GM04503 (cell line): ENCODE measurements at places on chromosomes 3 and 15.

DNA sequence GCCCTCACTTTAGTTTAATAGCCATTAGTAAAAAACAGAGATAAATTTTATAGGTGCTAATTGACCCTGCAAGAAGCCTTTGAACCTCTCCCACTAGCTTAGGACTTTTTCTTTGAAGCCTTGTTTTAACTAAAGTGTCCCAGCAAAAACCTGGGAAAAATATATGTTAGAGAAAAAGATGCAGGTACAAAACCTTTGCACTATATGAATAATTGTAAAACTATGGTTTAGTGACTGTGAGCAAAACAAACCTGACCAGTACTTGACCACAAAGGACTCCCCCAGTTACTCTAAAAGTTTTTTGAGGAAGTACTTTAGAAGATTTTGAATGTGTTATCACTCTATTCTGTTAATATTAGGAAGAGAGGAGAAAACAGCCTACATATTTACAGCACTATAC is 123.3 kb upstream of the TP63 start:
- DNase-seq, result no peak

DNA sequence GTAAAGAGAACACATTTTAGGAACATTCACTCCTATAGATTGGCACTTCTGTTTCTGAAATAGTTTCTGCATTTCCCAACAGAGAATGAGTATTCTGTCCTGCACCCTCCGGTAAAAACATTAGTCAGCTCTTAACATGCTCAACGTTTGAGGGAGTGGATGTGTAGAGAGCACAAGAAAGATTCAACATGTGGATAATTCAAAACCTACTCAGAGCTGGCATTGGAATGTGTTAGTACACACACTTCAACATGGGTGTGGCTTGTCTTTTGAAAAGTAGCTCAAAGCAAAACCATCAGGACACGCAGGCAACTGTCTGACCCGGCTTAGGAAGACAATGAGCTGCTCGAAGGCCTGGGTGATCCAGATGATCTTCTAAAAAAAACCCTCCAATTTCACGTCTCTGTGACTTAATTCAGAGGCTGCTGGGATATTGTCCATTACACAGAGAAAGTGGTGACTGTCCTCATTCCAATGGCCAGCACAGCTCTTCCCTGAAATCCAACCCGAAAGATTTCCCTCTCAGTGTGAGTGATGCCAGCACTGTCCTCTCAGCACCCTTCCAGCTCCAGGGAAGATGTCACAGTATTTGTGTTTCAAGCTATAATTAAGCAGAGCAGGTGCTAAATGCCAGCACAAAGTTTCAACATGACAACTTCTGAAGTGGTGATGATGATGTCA is 18.1 kb downstream of the FBN1 start:
- DNase-seq, result peak; percentile 65

DNA sequence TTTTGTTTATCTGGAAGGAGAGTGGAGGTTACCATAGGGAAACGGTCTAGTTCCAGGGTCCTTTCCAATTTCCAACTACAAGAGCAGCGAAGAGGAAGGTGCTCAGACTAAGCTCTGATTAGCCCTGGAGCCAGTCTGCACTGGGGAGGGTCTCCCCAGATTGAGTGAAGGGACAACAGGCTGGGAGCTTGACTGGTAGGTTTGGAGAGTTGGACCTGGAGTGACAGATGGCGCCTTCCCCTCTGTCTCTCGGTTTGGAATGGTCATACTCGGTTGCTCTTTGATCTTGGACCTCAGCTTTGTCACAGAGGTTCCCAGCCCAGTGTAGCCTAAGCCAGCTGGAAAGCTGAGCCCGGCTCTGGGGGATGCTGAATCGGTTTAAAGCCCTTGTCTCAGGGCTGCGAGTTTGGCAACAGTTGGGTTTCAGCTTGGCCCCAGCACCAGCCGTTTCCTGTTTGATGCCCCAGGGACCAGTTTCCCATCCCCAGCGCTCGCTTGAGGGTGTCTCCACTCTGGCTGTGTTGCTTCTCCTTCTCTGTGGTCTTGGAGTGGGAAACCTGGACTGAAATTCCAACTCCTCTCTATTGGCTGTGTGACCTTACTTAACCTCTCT is 53.1 kb upstream of the ULK4 start:
- DNase-seq, result no peak

DNA sequence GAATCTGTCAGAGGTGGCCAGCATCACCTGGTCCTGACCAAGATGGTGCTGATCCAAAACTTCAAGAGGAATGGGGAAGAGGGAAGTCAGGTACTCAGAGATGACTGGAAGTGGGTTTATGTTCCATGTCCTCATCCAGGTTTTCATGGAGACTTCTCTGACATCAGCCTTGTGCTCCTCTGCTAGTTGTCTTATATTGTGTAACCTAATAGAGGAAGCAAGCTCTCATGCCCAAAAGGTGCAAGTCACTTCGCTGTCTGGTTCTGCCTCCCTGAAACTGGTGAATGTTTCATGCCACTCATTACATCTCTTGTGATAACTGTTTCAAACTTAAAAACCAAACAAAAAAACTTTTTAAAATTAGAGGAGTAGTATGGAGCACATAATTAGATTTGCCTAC is 127.2 kb upstream of the MANF start:
- DNase-seq, result no peak

GRCh38 chr15:90062462-90062932 is 39.8 kb downstream of the IDH2 start:
- DNase-seq, result no peak

- DNase-seq, result no peak
Measured at GRCh38 chr3:136120373-136121348, 75.5 kb downstream of the MSL2 start.

- DNase-seq, result no peak
Measured at GRCh38 chr15:55989383-55989782, 4.0 kb downstream of the NEDD4 start.

GRCh38 chr15:98263787-98264186 is 303.3 kb downstream of the ARRDC4 start:
- DNase-seq, result no peak

DNA sequence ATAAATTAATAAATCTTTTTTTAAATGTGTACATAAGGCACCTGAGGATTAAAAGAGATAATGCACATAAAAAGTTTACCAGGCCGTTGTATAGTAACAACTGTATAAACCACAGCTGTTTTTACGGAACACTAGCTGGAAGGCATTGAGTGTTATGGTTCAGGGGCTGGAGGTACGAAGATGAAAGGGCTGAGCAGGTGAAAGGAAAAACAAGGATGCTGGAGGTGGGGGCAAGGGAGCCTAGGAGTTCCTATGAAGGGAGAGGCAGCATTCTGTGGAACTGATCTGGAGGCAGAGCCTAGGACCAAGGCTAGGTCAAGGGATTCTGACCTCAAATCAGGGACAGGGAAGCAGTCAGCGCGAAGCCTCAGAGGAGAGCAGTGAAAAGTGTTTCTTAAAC is 8.0 kb downstream of the SEMA5B start:
- DNase-seq, result no peak

DNA sequence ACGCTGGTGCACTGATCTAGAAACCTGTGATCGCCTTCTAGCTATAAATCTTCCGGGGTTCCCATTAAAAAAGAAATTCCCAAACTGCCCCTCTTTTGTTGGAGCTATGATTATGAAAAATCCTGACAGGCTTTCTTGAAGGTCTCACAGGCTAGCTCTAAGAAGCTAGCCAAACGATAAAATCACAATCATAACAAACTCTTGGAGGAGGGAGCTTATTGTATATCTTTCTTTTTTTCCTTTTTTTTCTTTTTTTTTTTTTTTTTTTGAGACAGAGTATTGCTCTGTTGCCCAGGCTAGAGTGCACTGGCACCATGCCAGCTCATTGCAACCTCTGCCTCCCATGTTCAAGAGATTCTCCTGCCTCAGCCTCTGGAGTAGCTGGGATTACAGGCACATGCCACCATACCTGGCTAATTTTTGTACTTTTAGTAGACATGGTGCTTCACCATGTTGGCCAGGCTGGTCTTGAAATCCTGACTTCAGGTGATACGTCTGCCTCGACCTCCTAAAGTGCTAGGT is 72.0 kb downstream of the MYO1E start:
- DNase-seq, result no peak

DNA sequence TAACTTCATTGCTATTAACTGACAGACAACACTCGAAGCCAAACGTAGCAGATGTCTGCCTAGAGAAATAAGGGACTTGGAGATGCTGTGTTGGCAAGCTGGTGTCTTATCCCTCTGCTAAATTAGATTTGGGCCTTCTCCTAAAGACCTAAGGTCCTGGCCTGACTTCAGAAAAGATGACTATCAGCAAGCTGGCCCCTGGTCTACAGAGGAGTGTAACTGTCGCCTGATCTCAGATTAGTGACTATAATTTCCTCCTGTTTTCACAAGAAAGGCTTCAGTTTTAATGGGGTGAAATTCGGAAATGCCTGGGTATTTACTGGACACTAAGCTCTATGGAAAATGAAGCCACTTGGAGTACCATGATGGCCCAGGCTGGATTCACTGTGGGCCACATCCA is 53.1 kb upstream of the SLC7A14 start:
- no peak for DNase-seq

DNA sequence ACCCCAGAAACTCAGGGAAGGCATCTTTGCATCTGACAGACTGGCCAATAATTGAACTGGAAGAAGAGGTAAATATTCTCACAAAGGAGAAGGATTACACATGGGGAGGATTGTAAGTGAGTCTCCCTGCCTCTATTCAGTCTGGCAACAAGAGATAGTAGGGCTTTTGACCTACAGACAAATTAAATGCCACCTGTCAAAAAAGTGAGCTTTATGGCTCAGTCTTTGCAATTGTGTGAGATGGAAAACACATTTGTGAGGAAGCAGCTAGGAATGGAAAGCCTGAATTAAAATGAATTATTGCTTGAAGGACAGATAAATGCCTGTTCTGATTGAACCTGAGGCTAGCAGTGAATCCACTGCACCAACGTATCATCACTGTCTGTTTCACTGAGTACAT is 173.3 kb upstream of the GOLIM4 start:
- DNase-seq, result no peak

DNA sequence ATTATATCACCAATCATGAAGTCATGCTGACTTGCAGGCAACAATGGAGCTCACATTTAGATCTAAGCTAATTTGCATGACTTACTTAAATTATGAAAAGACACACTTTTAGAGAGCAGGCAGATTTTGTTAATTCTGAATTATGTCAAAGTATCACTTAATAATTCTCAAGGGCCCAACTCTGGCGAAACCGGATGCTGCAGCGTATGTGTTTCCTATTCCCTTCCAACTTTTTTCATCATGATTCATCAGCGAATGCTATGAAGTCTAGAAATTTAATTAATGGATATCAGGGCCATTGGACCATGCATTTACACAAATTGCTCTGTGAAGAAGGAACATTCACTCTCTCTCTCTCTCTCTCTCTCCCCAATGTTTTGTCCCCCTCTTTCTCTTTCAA is 63.5 kb upstream of the GOLGA8A start:
- DNase-seq, result no peak

DNA sequence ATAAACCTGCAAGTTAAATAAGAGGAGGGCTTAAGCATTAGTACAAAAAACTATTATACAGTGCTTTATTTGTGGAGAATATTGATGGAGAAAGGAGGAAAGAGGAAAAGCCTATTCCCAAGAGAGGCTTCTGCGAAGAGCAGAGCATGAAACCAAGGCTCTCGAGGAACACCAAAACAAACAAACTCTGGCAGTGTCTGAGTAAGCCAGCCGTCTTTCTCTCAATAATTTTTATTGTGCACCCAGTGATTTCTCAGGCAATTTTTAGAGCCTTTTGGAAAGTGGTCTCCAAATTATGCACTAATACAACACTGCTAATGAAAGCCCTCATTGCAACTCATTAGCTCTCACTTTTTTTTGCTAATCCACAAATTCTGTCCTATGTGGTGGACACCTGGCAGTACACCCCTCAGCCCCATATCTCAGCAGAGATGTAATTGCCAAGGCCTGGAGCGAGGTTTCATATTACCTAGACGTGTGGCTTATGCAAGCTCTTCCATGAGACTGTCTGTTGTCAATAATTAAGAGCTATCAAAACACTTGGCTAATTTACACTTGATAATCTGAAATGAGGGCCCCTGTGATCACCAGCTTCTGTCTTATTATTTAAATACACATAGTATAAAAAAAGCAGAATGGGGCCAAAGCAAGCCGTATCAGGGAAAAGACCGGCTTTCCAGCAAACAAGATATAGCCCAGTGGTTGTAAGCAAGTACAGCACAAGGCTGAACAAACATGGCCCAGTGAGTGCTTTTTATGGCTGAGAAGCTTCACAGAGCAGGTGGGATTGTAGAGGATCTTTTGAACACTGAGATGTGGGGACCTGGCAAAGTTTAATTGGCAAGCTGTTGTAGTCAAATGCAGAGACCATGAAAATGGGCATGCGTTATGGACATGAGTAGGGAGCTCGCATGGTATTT is 216.9 kb downstream of the ROBO2 start:
- no peak for DNase-seq

- no peak for DNase-seq
Measured at GRCh38 chr3:146838221-146838620, 233.1 kb upstream of the PLSCR5 start.

DNA sequence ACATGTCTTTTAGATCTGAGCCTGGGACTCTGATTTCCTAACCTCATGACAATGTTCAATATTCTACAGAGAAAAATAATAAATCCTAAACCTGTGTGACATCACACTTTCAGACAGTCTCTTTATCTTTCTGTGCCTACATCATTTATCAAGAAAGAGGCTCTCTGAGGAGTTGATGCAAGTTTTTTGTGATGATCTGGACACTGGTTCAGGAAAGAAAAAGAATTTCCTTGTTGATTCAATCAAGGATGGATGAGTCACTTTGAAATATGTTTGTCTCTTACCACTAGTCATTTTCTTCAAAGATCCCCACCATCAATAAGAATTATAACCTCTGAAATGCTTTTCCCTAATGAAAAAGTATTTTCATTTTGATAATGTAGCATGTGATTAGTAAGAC is 404.6 kb downstream of the WDR72 start:
- no peak for DNase-seq

- DNase-seq, result no peak
Measured at GRCh38 chr15:94858011-94858410, 626.6 kb downstream of the MCTP2 start.

DNA sequence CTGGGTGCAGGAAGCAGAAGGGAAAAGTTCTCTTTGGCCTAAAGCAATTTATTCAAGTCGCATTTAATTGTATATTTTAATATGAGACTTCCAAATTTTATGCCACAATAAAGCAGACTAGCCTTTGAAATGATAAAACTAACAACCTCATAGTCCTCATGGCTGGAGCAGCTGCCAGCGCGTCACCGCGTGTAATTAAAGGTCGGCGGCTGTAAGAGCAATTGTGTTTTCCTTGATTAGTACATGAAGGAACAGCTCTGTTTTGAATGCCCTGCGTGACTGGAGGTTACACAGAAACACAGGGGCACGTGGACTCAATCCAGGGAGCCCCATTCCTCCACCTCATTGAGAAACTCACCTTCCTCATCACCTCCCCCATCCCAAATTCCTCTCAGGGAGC is 10.1 kb upstream of the LRRC15 start:
- DNase-seq, result no peak

DNA sequence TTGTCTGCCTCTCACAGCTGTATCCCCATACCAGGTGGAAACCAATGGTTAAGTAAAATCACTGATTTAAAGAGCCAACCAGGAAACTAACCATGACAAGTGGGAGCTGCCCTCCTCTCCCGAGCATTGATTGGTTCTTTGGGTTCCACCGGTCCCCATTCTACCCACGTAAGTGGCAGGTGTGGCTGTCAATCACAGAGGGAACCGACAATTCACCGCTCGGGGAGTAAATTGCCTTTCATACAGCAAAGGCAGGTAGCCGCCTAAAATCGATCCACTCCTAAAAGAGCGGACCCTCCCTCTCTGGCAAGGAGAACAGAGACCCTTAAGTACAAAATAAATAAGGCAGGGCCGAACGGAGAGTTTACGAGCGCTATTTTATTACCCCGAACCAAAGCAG is 1.2 kb downstream of the ERC2 start:
- no peak for DNase-seq
